CD4-positive, CD25-positive, alpha-beta regulatory T cell (primary cell): ENCODE measurements at places on chromosomes 6 and 20.

GRCh38 chr20:22241609-22242008 lies 342.8 kb downstream of the FOXA2 start:
- no peak for DNase-seq

DNA sequence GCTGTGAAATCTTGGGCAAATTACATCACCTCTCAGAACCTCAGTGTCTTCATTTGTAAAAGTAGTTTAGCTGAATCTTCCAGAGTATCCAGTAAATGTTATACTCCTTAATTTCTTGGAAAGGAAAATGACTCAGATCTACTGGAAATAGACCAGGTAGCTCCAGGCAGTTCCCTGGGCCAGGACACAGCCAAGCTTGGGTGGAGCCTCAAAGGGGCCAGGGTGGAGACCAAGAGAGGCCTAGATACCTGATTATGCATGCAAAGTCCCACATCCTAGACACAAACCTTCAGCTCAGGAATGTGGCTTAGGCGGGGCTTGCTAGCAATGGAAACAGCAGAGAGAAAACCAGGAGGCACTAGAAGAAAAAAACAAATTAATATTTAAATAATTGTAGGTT lies 272.8 kb downstream of the MAFB start:
- DNase-seq, result no peak

- peak; percentile 35 for DNase-seq
Observed at GRCh38 chr6:33632558-33633039, 11.5 kb downstream of the ITPR3 start.

DNA sequence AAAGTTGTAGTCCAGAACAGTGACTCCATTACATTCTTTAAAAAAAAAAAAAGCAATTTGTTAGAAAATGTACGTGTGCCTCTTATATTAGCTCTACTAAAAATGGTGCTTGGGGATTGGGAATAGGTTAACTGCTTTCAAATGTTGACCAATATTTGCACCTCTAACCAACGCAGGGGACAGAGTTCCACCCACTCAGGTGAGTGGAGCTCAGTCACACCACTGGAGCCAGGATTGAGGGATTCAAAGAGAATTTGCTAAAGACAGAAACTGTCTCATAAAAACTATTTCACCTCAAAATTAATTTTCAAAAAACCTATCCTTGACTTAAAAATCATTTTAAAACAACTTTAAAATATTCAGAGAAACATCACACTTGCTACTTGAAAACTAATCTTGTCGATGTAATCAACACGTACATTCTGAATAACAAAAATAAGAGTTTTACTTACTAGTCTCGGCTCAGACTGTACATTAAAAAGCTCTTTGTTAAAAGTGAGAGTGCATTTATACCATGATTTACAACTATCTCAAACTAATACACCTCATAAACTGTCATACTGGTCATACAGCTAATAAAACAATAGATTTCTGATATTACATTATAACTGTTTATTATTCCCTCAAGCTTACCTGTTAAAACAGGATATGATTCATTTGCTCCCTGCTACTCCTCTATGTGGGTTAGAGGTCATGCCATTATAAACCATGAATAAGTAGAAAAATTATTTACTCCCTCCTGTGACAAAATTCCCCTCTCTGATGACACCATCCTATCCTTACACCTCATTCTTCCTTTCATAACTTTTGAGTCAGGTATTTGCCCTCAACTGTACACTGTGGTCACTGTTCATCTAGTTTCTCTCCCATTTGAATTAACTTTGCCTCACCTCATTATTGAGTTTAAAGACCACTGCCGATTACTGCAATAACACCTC lies 88.6 kb downstream of the PDE10A start:
- DNase-seq, result no peak

- no peak for DNase-seq
Observed at GRCh38 chr20:51272401-51272800, 249.5 kb upstream of the KCNG1 start.

- no peak for DNase-seq
Observed at GRCh38 chr20:61445138-61445537, 193.1 kb downstream of the CDH4 start.

GRCh38 chr6:148967011-148967520 lies 220.2 kb downstream of the UST start:
- DNase-seq, result no peak

DNA sequence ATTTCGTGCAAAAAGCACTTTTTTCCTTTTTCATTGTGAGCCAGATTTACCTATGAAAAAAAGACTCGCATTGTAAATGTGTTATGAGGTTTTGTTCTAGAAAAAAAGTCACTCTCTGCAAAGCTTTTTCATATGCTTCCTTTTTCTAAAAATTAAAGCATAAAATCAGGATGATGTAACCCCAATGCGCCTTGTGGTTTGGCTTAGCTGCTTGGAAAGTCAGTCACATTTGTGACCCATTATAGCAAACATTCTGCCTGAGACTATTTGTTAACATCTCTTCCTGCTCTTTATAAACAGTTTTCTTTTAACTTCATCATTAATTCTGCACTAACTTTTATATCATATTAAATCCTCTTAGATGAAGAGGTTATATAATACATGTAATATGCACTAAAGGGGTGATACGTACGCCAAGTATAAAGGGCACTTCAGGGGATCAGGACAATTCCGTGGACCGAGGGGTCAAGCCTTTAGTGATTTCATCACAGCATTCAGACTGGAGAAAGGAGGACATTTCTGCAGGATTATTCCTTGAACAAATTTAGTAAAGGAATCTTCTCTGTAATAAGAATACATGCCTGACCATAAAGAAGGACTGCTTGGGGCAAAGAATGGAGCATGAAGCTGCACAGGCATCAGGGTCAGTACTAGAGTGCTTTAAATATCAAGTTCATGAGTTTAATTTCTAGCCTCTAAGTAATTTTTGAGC lies 48.1 kb upstream of the SMLR1 start:
- no peak for DNase-seq

GRCh38 chr6:7139835-7140470 lies 32.2 kb downstream of the RREB1 start:
- DNase-seq, result no peak

DNA sequence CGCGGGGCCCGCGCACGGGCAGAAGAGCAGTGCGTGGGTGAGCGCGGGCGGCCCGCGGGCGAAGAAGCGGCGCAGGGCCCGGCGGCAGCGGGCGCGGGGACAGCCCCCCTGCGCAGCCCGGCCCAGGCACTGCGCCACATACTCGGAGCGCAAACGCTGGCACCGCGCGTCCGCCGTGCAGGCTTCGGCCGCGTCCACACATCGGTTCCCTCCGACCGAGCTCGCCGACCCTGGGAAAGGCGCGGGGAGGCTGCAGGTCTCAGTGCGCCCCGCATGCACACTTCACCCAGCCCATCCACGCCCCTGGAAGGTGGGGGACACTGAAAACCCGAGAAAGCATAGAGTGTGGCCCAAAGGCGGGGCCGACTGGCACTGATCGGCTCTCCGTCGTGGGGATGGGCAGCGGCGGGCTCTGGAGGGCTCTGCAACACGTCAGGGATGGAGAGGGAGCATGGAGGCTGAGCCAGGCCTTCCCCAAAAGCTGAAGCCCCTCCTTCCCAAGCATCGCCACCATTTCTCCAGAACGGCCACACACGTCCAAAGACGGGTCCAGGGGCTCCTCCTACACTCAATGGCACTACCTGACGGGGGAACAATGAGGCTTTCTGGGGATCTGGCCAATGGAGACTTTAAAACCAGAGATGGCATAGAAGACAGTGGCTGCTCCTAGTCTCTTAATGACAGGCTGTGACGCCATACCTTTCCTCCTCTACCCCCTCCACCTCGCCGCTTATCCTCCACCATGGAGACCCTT lies 2.0 kb downstream of the GFRA4 start:
- no peak for DNase-seq

GRCh38 chr6:13334953-13335352 lies 6.6 kb upstream of the TBC1D7 start:
- DNase-seq, result no peak

DNA sequence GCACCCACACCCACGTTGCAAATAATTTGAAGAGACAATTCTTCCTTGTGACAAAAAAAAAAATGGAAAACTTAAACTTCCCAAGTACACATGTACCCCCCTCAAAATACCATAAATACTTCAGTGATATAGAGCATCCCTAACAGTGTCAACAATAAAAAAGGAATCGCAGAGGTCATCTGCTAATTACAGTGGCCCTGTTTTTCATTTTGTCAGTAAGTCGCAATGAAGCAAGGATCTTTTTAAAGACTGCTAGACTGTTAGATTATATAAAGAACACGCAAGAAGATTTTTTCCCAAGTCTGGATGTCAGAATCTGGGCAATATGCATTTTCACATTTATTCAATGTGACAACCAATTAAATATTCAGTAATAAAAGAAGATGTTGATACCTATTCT lies 93.9 kb downstream of the EPB41L2 start:
- DNase-seq, result no peak

DNA sequence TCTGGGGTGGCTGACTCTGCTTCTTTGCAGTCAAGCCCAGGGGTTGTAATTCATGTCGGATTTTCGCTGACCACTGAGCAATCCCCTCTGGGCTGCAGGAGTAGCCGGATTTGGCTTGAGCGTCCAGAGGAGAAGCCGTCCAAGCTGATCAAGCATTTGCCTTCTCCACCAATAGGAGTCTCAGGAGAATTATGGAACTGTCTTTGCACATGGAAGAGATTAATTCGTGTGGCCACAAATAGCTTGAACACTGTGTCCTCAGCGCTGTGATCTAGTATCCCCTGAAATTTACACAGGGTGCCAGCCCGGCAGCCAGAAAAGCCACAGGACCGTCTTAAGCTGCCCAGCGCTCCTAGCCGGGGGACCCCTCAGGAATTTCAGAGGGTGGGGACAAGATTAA lies 37.1 kb downstream of the EYA2 start:
- DNase-seq, result no peak

DNA sequence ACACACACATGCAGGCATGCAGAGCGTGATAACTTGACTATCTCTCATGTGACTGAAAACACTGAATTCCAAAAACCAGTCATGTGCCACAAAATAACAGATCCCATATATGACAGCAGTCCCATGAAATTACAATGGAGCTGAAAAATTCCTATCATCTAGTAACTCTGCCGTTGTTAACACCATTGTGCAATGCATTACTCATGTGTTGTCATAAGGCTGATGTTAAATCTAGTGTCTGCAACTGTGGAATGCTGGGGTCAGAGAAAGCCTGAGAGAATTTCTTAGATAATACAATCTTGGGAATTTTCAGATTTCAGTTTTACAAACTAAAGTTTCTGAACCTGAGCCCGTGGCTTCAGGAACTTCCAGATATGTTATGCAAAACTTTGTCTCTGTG lies 70.2 kb downstream of the LYRM4 start:
- DNase-seq, result no peak

- peak; percentile 15 for DNase-seq
Observed at GRCh38 chr20:32018269-32019155, 8.3 kb downstream of the CCM2L start.

- no peak for DNase-seq
Observed at GRCh38 chr6:157941101-157941863, 40.4 kb upstream of the SYNJ2 start.

- no peak for DNase-seq
Observed at GRCh38 chr6:38149531-38149930, 330.0 kb downstream of the ZFAND3 start.

DNA sequence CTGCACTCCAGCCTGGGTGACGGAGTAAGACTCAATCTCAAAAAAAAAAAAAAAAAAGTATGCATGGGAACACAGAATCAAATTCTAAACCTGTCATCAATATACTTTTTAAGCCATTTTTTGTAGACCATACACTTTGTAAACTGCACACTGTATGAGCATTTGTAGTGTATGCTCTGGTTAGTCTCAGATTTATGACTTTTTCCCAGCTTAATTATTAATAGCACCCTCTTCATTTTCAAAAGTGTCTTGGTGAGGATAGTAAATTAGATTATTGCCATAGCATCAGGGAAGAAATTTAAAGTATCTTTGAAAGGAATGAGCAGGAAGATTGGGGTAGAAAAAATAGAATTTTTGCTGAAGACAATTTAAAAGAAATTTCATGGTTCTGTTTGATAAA lies 330.8 kb upstream of the RSPO3 start:
- no peak for DNase-seq

DNA sequence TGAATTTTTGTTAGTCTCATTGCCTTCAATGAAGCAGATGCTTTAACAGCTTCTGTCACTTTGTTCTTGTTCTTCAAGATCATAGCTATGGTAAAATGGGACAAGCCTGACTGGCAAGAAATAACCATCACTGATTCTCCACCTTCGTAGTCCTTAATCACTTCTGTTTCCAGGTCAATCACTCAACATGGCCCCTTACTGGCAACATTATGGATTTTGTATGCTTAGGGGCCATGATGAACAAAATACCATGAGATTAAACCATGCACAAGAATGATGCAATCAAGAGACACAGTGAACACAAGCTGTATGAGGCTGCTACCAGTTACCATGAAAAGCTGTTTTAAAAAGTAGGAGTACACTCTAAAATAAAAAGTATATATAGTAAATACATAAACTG lies 32.8 kb downstream of the ADNP start:
- no peak for DNase-seq

DNA sequence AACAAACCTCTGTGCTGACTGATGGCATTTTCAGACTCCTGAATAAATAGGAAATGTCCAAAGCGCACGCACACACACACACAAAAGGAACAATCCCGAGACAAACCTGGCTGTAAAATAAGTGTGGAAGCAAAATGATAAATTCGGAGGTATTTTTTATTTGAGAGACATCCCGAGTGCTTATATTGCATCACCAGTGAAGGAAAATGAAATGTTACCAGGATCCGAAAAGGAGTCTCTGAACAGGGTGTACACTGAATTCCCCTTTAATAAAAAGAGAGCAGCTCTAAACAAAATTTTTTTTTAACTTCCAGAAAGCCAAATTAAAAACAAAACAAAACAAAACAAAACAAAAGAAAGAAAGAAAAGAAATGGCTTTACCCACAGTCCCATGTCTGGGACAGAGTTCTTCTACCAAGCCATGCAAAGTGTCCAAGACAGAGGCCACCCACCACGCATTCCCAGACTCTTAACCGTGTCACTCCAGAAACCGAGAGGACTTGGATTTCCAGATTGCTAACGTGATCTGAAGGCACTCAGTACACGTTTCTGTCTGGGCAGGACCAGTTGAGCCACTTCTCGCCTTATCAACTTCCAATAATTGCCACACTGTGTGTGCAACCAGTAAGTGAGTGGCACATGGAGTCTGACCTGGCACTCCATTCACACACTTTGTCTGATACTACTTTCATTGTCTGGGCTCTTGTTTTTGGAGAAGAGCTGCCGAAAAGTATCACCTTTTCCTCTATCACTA lies 817 bp downstream of the ME1 start:
- DNase-seq, result no peak

- no peak for DNase-seq
Observed at GRCh38 chr20:20832715-20833114, 120.3 kb upstream of the RALGAPA2 start.

GRCh38 chr6:158047127-158047518 lies 65.5 kb downstream of the SYNJ2 start:
- DNase-seq, result peak; percentile 66
